Stimulated activated CD8-positive, alpha-beta memory T cell treated with anti-CD3 and anti-CD28 coated beads, Interleukin-4, amount 100 ng/mL, for 24 hours (primary cell): ENCODE measurements at places on chromosomes 3 and 15.

DNA sequence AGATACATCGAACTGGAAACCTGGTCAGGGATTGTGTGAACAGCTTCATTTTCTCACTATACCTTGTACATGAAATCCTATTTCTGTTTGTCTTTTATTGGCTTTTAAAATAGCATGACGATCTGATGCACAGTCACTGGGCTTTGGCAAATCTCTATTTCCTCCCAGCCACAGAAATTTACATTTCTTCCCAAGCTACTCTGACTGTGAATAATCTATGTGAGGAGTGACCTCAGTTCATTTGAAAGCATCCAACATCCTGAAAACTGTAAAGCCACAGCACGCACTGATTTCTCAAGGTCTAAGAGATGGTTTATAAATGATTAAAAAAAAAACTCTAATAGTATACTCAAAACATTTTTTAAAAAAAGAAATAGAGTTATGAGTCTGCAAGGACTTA, 450.3 kb downstream of the IL5RA start:
- DNase-seq: no peak

- DNase-seq: no peak
Observed at GRCh38 chr3:47428662-47429061, 47.1 kb downstream of the SCAP start.

DNA sequence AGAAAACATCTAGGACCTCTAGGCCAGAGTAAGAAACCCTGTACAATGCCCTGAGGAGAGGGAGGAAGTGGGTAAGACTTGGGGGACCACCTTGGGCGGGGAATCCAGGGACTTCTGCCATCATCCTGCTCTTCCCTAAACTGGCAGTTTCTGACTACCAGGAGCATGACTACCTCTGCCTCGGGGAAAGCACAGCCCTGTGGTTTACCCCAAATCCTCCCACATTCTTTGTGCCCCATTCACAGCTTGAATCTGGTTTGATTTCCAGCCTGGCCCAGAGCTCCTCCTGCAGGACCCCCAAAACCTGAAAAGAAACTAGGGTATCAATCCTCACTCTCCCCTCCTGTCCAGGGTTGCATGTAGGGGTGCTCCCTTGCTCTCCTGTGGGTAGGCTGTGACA, 4.7 kb downstream of the C3orf18 start:
- no peak for DNase-seq

- DNase-seq: no peak
Observed at GRCh38 chr3:137410028-137410427, 354.1 kb upstream of the SOX14 start.

- no peak for DNase-seq
Observed at GRCh38 chr3:180063783-180064182, 27.0 kb upstream of the PEX5L start.

DNA sequence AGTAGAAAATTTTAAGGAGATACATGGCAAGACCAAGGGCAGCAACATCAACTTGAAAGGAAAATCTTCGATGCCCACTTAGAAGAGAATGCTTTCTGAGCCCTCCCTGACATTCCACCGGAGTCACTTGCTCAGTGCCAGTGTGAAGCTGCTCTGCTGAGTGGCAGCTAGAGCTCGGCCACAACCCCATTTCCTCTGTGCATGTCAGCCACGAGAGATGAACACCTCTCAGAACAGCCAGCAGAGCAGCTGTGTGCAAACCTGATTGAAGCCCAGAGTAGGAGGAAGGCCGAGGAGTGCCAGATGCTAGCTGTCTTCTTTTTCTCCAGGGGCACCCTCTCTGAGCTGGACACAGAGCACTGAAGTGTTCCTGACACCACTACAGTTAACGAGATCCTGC, 12.2 kb downstream of the TARS3 start:
- DNase-seq: no peak

DNA sequence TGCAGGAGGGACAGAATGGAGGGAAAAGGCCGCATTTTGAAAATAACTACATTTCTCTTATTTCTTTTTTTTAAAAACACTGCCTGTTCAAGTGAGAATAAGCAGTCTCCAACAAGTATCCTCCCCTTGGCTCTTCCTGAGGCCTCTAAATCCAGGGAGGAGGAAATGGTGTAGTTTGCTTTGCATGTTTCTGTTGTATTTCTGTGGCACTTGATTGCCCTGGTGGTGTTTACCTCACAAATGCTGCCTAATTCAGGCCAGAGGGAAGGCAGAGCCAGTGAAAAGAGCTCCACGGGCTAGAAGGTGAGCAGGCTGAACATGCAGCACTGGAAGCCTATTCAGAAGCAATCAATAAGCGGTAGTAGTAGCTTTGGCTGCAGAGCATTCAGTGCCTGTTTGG, 149.3 kb upstream of the ATP11B start:
- no peak for DNase-seq

- no peak for DNase-seq
Observed at GRCh38 chr15:59801649-59802048, 112.5 kb upstream of the BNIP2 start.

DNA sequence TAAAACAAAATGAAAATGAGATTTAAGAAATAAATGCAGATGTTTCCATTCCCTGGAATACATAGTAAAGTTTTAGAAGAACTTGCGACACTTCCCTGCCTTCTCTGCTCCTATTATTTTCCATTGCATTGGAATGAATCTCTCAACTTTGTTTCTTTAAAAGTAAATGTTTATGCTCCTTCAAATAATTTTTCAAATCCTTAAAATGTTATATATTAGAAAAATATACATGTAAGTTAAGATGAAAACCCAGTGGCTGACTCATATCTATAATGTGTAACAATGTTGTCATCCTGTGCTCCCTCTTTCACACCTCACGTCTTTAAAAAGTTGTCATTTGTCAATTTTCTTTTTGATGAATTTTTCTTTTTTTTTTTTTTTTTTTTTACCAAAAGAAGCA, 3.6 kb downstream of the RBMS3 start:
- no peak for DNase-seq

DNA sequence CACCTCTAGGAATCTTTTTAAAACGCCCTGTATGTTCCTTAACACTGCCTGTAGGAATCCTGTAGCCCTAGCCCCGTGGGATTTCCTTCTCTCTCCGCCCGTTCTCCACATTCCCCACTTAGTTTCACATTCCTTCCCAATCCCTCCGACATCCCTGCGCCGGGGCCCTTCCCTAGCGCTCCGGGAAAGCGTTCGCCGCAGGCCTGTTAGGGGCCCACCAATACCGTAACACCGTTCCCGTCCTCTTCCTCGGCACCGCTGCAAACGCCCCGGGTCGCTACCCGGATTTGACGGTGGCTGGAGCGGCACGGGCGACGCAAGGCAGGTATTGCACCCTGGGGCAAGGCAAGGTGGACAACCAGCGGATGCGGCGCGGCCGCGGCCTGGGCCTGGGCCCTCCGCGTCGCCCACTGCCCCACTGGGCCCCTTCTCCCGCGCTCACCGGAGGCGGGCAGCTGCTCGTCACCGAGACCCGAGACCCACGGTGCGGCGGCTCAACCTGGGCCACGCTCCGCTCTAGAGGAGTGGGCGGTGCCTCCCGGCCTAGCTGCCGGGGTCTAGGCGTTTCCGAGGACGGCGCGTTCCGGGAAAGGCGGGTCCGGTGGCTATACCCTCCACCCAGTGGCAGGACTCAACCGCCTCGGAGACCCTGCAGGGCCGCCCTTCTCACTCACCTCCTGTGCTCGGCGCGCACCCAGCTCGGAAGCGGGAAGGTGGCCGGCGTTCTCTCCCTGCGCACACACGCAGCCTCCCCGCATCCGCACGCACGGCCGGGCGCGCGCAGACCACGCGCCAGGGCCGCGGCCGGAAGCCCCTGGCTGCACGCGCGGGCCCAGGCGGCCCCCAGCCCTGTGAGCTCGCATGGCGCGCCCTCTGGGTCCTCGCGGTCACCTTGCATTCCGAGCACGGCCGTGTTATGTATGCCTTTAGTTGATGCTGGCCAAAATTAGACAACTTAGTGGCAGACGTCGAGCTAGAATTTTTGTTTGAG, at the start of gene B3GALNT1:
B3GALNT1 (minus strand) TSS at position 789 of the 991 bp plus-strand sequence. CDS start 18,595 bp downstream, outside the sequence.
- DNase-seq: peak; percentile 6

- DNase-seq: no peak
Observed at GRCh38 chr3:126117212-126117611, 33.3 kb upstream of the SLC41A3 start.
